ENCODE measurements at places on chromosomes 2 and 18. TPM values are rescaled to one million over a fixed set of nuclear protein-coding genes. Genes with fewer than 3 reads are reported as not detected.
A peak's percentile ranks its signal among the peaks of the same experiment; 100 is the strongest.

DNA sequence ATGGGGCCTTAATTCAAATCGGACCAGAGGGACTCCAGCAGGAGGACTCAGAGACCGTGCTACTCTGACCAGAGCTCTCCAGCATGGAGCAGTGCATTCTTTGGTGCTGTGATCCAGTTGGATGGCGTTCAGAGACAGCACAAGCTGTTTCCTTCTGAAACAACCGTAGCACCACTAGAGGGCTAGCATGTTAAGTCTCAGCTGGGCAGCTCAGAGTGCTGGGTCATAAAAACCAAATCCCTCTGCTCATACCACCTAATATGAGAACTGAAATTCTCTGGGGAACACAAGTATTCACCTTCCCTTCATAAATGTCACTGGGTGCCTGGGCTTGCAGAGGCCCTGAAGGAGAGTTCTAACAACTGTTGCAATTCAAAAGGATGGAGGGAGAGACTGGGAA, 97.7 kb upstream of the TFCP2L1 start:
- DNase-seq: no peak

- no peak for DNase-seq
Measured at GRCh38 chr2:225431105-225431863, 31.8 kb downstream of the NYAP2 start.

DNA sequence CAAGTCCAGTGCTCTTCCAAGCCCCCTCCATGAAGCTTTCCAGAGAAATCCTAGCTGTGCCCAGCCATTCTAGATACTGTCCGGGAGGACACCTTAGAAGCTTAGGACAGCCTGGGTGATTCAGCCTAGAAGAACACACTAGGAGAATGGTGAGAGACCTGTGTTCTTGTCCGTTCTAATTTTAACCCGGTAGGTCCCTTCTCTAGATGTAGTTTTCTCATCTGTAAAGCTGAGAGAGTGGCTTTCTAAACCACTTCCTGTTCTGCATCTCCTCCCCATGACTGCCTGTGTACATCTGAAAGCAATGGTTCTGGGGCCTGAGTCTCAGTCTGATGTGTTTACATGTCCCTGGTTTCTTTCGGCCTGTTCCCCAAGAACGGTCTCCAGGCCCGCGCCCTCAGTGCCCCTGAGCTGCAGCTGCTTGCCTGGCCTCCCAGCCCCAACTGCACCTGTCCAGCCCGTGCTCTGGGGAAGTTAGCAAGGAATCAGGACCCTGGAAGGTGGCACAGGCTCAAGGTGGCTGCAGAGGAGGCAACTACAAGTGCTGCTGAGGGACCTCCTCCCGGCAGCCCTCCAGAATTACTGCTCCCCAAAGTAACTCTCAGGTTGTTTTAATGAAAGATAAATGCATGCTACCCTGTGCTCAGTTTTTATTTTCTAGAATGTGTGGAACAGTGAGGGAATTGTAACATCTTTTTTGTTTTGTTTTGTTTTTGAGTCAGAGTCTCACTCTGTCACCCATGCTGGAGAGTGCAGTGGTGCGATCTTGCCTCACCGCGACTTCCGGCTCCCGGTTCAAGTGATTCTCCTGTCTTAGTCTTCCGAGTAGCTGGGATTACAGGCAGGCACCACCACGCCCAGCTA, 105.9 kb downstream of the LBH start:
- no peak for DNase-seq

GRCh38 chr2:25339791-25340180, 1.9 kb downstream of the DNMT3A start:
- no peak for DNase-seq

DNA sequence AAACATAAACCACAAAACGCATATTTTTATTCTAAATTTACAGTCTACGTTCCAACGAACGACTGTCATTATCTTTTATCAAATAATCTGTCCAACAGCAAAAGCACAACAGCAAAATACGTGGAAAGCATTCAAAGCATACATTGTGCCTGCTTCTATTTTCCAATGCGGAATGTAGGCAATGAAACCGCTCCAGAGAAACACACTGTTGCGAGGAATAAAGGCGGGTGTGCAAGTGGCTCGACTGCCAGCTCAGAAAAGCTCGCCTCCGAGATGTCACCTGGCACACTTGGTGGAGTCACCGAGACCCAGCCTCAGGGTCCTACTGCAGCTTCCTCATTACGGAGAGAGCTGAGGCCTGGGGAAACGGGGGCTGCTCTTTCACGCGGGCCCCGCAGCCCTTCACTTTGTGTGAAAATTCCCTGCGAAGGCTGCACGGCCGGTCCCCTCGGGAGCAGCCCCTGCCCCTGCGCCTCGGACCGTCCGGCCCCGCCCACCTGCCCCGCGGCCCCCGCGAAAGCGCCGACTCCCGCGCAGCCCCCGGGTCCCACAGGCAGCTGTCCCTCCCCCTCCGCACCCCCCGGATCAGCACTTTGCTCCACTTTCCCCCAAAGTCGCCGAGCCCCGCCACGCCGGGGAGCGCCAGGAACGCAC, 752 bp downstream of the MGAT4A start:
- peak; percentile 53 for DNase-seq

DNA sequence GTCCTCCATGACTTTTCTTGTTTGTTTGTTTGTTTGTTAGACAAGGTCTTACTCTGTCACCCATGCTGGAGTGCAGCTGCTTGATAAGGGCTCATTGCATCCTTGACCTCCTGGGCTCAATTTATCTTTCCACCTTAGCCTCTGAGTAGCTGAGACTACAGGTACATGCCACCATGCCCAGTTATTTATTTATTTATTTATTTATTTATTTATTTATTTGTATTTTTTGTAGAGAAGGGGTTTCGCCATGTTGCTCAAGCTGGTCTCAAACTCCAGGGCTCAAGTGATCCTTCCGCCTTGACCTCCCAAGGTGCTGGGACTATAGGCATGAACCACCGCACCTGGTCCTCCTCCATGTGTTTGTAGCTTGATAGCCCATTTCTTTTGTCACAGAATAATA, 37.9 kb downstream of the NBEAL1 start:
- no peak for DNase-seq

GRCh38 chr2:29509397-29509796, 394.2 kb downstream of the CLIP4 start:
- no peak for DNase-seq

DNA sequence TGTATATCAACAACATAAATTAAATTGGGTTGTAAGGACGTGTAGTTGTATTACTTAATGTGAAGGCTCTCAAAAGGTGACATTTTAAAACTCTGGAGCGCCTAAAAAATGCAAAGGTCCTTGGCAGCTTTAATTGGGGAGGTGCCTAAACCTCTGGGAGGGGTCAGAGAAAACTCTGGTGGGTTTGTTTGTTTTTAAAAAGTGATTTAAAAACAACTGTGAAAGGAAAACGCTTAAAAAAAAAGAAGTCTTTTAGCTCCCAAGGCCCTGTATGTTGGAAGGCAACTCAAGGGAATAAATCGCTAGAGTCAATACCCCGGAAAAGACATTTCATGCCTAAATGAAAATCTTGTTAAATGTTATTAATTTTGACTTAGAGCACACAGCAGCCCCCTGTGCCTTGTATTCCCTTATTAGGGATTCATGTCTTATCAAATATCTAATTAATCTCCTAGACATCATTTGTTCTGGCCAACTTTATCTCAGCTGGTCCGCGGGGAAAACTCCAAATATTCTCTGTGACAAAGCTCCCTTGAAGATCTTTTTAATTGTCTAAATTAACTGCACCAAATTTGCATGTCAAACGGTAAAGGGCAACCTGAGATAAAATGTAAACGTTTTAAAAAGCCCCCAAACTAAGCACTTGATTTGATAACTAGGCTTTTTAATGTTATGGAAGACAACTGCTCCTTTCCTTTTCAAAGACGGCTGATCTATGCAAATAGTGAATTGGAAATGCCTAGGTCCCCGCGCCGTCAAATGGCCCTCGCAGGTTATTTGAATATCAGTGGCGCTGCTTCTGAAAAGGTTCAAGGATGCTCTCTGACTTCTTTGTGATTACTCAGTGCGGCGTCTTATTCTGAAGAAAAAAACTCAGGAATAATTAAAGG, 4.2 kb downstream of the SP9 start:
- no peak for DNase-seq

- no peak for DNase-seq
Measured at GRCh38 chr2:10220902-10221391, 81.8 kb upstream of the HPCAL1 start.

DNA sequence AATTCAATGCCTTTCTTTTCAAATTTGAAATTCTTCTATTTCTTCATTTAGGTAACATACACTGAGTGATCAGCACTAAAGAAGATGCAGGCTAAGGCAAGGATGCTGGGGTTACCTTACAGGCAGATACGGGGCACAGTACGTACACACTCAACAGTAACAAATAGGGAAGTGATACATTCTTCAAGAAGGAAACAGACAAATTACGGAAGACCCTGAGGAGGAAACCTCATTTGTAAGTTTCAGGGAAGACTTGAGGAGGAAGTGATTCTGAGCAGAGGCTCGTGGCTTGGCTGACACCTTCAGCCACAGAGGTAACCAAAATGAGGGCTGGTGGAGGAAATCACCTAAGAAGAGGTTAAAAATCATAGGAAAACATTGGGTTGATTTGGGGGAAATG, 1108.3 kb upstream of the KLHL29 start:
- DNase-seq: peak; percentile 80

DNA sequence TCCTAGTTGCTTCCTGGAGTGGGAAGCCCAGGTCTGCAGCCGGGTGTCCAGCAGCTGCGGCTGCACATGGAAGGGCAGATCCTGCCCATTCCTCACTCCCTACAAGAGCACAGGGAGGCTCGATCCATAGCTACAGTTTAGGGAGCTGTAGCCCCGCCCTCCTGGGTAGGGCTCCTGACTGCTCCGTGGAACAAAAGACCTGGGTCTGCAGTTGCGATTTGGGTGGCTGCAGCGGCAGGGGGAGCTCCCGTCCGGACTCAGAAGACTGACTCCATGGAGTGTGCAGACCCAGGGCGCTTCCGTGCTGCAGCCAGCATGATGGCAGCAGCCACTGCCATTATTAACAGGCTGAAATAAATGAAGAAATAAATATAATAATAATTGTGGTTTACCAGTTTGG, 157.3 kb downstream of the CTNNA2 start:
- DNase-seq: no peak

DNA sequence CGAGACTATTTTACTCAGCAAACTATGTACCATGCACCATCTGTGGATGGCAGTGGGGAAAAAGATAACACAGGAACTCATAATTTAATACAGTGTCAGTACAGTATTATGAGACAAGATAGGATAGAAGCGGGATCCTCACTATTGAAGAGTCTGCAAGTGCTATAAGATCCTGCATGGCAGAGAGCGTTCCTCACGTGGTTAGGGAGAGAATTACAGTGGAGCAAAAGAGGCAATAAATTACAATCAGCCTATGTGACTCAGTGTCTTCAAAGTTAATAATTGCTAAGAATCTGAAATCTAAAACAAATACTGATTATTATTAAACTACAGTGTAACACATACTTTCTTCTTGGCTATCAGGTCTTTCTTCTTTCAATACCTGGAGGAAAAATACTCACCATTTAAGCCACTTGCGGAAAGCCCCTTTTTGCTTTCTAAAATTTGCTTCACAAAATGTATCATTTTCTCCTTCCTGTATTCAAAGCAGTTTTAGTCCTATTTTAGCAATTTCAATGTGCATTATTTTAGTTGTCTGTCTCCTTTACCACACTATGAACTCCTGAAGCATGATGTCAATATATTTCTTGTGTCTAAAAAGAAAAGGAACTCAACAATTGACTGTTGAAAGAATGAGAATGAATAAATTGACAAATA, 342.9 kb downstream of the SPAG16 start:
- DNase-seq: no peak

GRCh38 chr2:136051001-136051724, 65.7 kb upstream of the DARS1 start:
- no peak for DNase-seq

DNA sequence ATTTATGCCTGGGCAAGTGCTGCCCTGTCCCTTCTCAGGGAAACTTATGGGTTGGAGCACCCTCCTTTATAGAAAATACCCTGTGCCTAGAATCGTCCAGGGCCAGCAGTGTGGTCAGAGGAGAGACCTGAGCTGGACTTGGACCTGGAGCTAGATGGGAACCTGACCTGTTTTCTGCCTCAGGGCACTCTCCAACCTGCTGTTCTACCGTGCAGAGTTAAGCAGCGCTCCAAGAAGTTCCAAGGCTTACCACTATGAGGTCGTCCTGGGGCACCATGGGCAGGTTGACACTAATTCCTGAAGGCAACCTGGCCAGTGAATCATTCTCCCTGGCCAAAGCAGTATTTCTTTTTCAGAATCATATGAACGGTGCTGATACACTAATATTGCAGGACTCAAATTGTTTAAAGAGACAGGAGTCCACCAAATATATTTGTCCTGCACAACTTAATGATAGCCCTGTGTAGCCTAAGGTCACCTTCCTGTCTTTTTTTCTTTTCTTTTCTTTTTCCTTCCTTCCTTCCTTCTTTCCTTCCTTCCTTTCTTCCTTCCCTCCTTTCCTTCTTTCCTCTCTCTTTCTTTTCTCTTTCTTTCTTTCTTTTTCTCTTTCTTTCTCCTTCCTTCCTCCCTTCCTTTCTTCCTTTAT, 455.4 kb upstream of the HNMT start:
- no peak for DNase-seq

DNA sequence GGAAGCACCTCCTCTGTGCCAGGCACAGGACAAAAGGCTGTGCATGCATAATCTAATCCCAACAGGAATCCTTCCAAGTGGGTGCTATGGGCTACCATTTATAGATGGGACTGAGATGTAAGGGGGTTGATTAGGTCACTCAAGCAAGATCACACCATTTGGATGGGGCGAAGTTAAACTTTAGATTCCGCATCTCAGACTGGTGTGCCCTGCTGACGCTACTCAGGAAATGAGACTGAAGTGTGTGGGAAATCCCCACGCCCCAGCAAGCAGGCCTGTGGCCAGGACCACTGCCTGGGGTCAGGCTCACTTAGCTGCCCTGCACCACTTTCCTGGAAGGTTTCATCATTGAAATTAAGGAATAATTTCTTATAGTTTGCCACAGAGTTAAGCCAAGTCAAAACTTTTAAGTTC, 70.5 kb upstream of the PPP1CB start:
- peak; percentile 72 for DNase-seq

GRCh38 chr2:64213532-64214275, 69.5 kb upstream of the PELI1 start:
- peak; percentile 34 for DNase-seq

GRCh38 chr2:49359721-49360406, 205.5 kb upstream of the FSHR start:
- no peak for DNase-seq

DNA sequence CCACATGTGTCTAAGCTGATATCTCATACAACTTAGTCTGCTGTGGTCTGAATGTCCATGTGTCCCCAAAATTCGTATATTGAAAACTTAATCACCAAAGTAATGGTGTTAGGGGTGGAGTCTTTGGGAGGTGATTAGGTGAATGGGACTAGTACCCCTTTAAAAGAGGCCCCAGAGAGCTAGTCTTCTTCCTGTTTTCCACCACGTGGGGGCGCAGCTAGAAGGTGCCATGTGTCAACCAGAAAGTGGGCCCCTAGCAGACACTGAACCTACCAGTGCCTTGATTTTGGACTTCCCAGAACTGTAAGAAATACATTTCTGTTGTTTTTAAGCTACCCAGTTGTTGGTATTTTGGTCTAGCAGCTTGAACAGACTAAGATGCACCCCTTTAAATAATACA, 86.6 kb downstream of the ASB1 start:
- DNase-seq: no peak

- DNase-seq: no peak
Measured at GRCh38 chr2:71631411-71631931, 178.1 kb downstream of the DYSF start.

NEURL3 gene
- not detected for polyA plus RNA-seq

CDH19 gene
- not detected for polyA plus RNA-seq

CHRNG gene
- polyA plus RNA-seq: not detected

TSN gene
- polyA plus RNA-seq: 65.5 TPM

ITPRIPL1 gene
- polyA plus RNA-seq: 0.50 TPM

SAG gene
- polyA plus RNA-seq: not detected

HOXD13 gene
- polyA plus RNA-seq: not detected

PTPRN gene
- polyA plus RNA-seq: not detected
